ENCODE measurements at places on chromosomes 7 and 10.
A peak's percentile ranks its signal among the peaks of the same experiment; 100 is the strongest.

- peak; percentile 6 for DNase-seq
Measured at GRCh38 chr7:138429577-138430250, 30.3 kb upstream of the TRIM24 start.

GRCh38 chr10:12724807-12725579 lies 276.5 kb downstream of the CCDC3 start:
- no peak for DNase-seq

GRCh38 chr7:159130199-159130775 lies 14.4 kb downstream of the VIPR2 start:
- no peak for DNase-seq

DNA sequence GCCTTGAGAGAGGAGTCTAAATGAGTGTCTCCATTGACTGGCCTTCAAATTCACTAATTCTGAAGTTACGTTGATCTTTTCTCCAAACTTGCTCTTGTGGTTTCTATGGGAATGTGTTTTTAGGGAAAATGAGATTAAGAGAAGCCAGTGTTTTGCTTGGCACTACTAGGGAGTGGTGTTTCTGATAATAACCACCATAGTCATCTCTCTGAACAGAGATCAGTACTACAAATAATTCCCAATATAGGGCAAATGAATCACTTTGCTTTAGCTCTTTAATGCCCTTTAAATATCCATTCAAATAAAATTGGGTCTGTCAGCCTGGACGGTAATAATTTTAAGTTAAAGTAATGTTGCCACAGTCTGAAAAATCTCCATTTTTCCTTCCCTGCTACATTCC lies 90.8 kb downstream of the NRF1 start:
- no peak for DNase-seq

- no peak for DNase-seq
Measured at GRCh38 chr10:36188461-36188860, 546.4 kb upstream of the FZD8 start.
